CD4-positive, alpha-beta T cell treated with Interleukin-4 for 4 hours (primary cell): ENCODE measurements at places on chromosomes 2 and 18.
A peak's percentile ranks its signal among the peaks of the same experiment; 100 is the strongest.

GRCh38 chr2:32271063-32271462 lies 6.4 kb upstream of the NLRC4 start:
- no peak for DNase-seq

GRCh38 chr18:10365021-10365500 lies 89.4 kb upstream of the APCDD1 start:
- no peak for DNase-seq

DNA sequence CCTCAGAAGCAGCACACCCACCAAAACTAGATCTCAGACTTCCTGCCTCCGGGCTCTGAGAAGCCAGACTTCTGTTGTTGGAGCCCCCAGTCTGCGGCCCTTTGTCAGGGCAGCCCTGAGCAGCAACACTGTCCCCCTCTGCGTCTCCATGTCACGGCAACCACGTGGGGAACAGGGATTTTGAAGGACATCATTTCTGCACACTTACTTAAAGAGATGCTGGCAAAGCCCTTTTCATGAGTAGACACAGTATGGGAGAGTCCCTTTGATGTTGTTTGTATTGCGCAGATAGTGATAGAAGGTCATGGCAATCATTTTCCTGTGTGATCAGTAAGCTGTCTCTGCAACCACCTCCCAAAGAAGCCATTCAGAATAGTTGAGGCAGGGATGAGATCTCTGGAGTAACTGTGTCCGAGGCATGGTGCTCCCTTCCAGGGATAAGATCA lies 69.1 kb upstream of the ID2 start:
- DNase-seq = no peak

DNA sequence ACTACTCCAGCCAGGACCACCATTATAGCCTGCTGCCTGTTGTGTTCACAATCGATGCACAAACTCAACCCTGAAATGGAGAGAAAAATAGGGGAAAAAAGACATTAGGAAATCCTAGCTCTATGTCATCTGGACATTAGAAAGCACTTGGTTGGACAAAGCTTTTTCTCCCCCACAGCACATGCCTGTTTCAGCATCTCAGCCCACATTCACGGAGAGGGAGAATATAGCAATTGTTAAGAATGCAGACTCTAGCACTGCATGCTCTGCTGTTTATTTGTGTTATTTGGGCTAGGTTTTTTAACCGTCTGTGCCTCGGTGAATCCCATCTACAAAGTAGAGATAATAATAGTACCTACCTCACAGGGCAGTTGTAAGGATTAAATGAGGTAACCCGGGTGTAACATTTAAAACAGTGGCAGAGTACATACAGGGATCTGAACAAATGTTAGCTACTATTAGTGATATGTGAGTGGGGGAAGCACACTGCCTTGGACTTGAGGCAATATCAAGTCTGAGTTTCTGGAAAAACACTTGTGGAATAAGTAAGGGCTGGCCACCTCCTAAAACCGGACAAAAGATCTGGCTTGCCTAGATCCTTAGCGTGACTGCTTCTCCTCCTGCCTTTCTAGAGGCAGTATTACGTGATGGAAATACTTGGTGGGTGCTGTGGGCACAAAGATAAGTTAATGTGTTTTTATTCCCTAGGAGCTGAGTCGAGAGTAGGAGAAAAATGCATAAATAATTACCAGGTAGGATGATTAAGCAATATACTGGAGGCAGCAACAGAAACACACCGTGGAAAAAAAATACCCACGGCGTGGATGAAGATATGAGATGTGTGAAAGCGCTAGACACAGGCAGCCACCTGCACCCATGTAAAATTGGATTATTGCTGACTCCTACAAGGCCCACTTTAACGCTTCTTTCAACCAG lies 1.0 kb upstream of the PPP1CB start:
- peak; percentile 43 for DNase-seq

- no peak for DNase-seq
Observed at GRCh38 chr2:57141269-57141668, 905.3 kb upstream of the VRK2 start.

GRCh38 chr18:13369756-13370510 lies 151.4 kb downstream of the LDLRAD4 start:
- no peak for DNase-seq

DNA sequence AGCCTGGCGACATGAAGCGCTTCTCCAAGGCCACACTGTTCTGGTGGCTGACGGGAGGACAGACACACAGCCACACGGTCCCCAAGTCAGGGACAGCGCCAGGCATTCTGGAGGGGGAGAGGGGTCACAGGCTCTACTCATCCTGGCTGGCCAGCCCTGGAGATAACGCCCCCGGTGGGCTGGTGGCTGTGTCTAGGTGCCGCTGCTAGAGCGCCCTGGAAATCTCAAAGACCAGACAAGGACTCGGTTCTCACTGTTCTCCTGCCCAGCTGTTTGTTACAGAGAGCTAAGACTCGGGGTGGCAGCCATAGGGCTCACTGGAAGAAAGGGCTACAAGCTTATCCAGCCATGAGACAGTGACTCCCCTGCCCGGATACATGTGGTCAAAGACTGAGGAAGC lies 72.0 kb downstream of the KCNF1 start:
- DNase-seq = no peak

- no peak for DNase-seq
Observed at GRCh38 chr2:68831686-68832232, 39.4 kb downstream of the BMP10 start.

DNA sequence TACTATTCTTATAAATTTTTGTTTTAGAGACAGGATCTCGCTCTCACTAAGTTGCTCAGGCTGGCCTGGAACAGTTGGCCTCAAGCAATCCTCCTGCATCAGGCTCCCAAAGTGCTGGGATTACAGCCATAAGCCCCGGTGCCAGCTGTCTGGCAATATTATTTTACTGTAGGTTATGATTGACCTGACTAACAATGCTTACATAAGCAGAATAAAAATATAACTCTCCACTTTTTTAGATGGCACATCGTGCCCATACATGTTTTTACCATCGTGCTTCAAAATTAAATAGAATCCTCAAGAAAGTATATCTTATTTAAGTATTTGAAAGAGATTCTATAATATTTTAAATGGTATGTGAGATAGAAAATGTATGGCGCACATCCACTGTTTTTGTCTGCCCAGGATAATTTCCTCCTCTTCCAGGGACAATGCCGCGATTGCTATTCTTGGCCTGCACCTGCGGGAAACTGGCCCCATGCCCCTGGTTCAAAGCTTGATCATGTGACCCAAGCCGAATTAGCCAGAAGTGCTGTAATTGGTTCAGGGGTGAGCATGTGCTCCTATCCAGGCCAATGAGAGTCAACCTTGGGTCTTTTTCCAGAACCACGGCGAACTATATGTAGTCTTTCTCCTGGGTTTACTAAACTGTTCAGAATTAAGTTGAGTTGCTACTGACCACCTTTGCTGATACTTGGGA lies 38.3 kb upstream of the GREB1L start:
- DNase-seq = no peak

DNA sequence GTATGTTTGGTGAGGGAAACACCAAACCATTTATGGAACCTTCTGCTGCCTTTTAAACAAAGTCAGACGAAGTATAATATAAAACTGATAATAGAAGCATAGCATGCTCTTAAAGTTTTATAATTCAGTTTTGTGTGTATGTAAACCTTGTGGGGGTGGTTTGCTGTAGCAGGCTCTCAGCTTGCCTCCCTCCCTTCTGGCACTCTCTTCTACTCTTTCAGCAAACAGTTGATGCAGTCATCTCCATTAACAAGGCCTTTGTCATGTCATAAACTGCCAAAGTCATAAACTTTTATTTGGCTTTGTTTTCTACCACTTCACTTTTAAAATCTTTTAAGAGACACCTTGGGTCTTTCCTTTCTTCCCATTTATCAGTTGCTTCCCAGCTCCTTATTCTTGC lies 448.2 kb upstream of the SETBP1 start:
- no peak for DNase-seq

DNA sequence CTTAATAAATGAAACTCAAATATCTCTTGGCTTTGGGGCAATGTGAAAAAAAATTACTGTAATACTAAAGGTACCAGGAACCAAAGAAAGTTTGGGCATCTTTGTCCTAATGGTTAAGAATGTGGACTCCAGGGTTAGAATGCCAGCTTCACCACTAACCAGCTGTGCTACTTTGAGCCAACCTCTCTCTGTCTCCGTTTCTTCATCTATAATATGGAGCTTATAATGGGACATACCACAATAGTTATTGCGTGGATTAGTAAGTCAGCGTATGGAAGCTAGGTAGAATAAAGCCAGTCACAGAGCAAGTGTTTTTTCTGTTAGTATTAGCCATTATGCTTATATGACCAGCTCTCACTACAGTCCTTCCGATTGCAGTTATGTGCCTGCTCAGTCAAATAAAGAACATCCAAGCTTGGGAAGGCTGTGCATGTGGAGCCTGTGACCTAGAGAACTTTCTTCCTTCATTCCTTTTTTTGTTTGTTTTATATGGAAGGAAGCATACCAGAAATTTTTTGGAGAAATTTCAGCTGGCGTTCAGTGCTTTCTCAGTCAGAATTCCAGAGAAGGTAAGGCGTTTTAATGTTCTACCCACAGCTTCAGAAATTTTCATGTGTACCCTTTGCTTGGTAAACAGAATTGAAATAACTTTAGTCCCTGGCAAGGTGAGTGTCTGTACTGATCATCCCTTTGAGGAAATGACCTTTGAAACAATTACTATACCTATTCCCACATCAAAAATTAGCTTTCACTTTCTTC lies 114.0 kb upstream of the RND3 start:
- DNase-seq = no peak

DNA sequence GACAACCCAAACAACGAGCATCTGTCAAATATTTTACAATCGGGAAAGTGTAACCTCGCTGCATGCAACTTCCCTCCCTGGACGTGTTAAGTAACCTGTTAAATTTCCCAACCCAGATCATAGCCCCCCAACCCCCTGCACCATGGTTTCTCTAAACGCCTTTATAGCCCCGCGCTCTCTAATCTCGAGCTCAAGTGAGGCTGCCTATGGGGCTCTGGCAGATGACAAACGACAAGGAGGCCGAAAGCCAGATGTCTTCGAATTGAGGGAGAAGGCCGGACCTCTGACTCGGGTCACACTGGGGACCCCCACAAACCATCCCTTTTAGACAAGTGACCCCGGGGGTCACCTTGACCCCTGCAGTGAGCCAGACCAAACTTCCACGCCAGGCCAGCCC lies 526 bp downstream of the COX7A2L start:
- DNase-seq = no peak

GRCh38 chr2:150548527-150548926 lies 61.1 kb upstream of the RND3 start:
- no peak for DNase-seq

GRCh38 chr2:121187351-121187981 lies 97.5 kb downstream of the TFCP2L1 start:
- no peak for DNase-seq

DNA sequence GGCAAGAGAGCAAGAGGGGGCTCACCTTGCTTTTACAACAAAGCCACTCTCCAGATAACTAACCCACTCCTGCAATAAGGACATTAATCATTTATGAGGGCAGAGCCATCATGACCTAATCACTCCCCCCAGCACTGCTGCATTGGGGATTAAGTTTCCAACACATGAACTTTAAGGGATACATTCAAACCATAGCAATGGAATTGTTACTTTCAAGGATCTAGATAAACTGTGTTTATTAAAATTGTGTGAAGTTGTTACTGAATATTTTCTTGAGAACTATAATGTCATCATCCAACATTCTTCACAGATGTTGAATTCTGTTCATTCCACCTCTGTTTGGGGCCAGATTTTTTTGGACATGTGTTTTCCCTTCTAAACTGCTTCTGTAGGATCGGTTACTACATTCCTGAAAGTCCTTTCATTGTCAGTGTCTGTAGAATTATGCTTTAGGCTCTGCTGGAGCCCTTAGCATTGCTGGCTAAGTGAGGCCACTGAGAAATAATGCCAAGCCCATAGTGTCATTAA lies 50.4 kb downstream of the SPATS2L start:
- no peak for DNase-seq

DNA sequence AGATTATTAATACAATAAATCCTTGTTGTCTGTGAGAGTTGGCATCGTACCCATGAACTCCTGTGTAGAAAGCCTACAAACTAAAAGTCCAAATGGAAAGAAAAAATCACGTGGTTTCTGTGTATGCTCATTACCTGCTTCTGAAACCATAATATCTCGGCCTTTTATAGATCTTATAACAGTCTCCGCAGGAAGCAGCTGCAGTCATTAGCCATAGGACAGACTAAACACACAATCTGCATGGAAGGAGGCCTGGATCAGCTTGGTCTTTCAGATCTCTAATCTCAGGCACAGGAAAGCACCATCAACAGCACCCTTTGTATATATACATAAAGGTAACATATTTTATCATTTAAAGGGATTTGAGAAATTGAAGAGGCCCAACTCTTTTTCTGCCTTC lies 508.9 kb upstream of the TCF4 start:
- no peak for DNase-seq

DNA sequence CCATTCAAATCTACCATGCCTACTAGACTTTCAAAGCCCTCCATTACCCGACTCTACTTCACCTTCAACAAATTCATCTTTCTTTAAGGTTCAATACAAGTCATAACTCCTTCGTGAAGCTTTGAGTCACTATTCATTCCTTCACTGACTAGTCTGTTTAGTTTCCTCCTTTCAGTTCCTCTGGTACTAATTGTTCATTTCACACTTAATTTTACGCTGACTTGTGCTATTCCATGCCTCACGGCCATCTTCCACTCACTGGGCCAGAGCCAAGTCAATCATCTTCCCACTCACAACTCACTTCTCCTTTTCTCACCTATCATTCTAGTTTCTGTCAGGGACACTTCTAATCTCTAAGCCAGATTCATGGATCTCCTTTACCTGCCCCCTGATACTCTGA lies 136.2 kb downstream of the MTX2 start:
- DNase-seq = no peak

DNA sequence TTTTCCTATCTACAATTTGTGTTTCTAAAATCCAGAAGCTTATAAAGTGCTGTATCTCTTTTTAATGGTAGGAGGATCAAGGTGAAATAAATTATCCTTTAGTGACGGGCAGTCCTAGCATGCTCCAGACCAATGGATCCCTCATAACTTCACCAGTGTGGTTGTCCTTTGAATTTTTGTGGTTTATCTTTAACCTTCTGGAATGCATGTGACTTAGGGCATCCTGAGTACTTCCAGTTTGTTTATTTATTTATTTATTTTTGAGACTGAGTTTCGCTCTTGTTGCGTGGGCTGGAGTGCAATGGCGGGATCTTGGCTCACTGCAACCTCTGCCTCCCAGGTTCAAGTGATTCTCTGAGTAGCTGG lies 40.4 kb downstream of the NUP35 start:
- DNase-seq = no peak

DNA sequence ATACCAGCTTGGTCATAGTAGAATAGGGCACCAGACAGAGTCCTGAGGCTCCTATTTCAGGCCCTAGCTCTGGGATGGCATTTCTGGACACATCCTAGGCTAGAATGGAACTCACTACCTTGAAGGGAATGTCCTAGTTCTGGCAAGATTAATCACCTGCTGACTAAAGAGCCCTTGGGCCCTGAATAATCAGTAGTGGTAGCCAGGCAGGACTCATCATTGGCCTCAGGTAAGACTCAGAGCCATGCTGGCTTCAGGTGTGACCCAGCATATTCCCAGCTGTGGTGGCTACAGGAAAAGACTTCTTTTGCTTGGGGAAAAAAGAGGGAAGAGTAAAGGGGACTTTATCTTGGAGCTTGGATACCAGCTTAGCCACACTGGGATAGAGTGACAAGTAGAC lies 131.0 kb upstream of the SRD5A2 start:
- no peak for DNase-seq

GRCh38 chr2:206250041-206250897 lies 24.2 kb upstream of the ZDBF2 start:
- DNase-seq = no peak
